ENCODE measurements at places on chromosomes 6 and 20.

DNA sequence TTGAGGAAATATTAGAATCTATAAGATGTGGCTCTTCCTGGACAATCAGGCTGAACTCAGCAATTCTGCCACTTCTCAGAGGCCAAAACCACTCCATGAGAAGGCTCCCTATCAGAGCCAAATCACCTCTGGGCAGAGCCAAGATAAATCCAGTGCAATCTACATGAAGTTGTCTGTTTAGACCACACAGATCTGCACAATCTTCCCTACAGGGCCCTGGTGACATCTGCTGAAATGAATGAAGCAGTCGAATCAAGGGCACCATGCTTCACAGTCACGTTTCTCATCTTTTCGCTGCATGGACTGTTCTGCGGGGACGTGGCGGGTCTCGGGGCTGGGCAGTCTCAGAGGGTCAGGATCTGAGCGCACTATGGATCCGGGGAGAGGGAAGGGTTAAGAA, 60.1 kb upstream of the CD93 start:
- DNase-seq: no peak

DNA sequence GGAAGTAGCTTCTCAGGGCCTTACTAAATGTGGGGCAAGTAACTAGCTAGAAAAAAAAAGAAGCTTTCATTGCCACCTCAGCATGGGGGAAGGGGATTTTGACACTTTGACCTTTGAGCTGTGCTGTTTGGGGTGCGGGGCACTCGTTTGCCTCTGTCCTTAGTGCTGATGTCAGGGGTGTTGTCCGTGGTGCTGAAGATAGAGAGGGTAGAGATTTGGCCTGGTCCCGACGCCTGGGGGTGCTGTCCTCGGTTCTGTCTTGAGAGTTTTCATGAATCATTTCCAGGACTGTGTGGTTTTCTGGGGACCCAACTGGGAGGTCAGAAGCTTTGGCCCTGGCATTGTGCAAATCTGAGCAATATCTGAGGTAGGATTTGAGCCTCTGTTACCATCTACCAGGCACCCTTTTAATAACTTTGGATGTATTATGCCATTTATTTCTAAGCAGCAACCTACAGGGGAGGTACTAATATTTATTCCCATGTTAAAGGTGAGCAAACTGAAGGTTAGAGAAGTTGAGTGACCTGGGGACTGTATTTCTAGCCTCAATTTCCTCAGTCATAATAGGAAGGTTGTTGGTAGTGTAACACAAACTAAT, 78.0 kb downstream of the DLGAP4 start:
- DNase-seq: no peak

GRCh38 chr6:52063584-52064344, 23.6 kb downstream of the PKHD1 start:
- DNase-seq: peak; percentile 21

DNA sequence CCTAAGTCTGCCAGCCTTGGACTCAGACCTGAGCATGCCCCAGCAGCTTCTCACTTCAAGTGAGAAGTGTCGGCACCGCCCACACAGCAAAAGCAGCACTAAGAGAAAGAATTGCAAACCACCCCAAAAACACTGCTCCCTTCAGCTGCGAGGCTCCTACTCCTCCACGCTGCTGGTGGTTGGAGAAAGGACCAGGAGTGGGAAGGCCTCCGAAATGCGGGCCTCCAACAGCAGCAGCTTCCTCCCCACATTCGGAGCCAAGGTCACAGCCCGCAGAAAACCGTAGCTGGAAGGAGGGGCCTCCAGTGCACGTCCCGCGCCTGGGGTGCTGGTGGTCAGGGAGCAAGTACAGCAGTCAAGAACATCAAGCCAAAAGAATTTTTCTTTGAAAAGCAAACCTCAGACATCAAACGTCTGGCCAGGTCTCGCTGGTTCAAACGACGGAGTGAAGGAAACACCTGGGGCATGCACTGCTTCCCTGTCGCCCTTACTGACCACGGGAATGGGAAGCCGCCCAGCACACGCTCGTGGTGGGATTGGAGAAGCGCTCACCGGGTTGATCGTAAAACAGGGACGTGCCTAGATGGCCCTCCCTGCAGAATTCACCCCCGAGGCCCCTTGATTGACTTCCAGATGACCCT, 185.6 kb upstream of the CST7 start:
- no peak for DNase-seq

DNA sequence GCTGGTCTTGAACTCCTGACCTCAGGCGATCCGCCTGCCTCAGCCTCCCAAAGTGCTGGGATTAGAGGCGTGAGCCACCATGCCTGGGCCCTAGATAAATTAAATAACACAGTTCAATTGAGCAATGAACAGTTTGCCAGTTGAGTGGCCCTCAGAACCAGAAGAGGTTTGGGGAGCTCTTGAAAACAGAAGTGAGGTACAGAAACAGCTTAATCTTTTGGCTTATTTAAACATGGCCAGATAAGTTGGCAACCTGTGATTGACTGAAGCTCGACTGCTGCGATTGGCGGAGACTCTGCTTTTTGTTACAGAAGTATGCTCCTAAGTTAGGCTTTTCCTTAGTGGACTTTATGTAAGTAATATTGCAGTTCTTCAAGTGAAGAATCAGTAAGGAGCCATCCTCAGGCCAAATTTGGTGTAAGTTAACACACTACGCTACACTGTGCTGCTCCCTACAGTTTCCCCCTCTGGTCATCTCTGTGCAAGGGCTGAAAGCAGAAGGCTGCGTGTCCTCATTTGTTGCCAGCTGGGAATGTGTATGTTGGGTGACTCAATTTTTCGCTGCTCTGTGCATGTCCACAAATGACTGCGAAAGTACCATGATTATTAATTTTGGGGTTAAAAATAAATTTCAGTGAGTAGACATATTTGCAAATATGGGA, 9.8 kb downstream of the XRN2 start:
- DNase-seq: no peak

DNA sequence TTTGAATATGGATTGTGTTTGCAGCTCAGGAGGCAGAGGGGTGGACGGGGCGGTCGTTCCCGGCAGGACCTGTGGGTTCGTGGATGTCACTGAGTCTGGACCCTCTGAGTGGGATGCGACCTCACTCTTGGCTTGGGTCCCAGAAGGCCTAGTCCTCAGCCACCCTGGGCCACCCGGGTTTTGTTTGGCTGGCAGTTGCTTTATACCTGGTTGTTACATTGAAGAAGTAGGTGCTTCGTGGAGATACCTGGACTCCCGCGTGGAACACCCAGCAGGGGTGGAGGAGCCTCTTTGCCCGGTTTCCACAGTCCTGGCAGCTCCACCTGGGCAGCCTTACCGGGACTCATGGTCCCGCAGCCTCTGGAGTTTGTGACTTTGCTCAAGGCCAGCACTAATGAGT, 405.1 kb downstream of the TAF4 start:
- no peak for DNase-seq

- no peak for DNase-seq
Measured at GRCh38 chr6:101758368-101758767, 364.9 kb downstream of the GRIK2 start.

- no peak for DNase-seq
Measured at GRCh38 chr20:37564388-37565133, 36.9 kb upstream of the BLCAP start.

DNA sequence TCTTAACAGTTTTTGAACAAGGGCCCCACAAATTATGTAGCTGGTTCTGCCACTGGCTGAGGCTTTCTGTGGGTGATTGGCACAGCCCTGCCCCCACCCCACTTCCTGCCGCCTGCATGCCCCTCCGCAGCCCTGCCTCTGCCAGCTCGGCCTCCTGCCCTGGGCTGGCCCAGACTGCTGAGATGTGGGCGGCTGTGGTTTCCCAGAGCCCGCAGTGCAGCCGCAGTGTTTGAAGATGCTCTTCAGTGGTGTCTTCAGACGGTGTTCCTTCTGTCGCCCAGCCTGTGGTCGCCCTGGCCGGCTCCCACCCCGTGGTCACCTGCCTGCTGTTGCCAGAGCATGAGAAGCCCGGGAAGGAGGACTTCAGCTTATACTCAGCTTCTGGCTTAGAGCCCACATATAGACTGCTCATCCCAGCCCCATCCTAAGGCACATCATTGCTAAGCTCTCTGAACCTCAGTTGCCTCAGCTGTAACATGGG, 154.3 kb downstream of the VEGFA start:
- DNase-seq: no peak

- DNase-seq: no peak
Measured at GRCh38 chr20:8309634-8310033, 177.6 kb downstream of the PLCB1 start.

- peak; percentile 23 for DNase-seq
Measured at GRCh38 chr6:37713529-37714119, 15.9 kb upstream of the MDGA1 start.

- no peak for DNase-seq
Measured at GRCh38 chr6:87687296-87687695, 14.7 kb downstream of the AKIRIN2 start.

DNA sequence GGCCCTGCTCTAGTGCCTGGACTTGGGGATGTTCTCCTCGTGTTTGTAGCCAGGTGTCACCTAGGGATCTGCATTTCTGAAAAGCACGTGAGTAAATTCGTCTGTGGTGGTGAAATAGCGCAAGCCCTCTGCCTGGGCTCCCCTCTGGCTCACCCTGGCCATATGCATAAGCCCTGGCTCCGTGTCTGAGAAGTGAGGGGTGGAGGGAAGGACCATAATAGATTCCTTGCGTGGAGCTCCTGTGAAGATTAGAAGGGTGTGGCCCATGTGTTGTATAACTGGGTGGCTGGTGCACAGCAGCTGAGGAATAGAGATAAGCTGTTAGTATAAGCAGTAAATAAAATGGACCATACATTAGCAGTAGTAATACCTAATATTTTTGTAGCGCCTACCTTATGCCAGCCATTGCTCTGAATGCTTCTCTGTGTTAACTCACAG, 4.8 kb downstream of the BCAS1 start:
- no peak for DNase-seq

- no peak for DNase-seq
Measured at GRCh38 chr20:23823111-23823510, 3.4 kb downstream of the CST2 start.

DNA sequence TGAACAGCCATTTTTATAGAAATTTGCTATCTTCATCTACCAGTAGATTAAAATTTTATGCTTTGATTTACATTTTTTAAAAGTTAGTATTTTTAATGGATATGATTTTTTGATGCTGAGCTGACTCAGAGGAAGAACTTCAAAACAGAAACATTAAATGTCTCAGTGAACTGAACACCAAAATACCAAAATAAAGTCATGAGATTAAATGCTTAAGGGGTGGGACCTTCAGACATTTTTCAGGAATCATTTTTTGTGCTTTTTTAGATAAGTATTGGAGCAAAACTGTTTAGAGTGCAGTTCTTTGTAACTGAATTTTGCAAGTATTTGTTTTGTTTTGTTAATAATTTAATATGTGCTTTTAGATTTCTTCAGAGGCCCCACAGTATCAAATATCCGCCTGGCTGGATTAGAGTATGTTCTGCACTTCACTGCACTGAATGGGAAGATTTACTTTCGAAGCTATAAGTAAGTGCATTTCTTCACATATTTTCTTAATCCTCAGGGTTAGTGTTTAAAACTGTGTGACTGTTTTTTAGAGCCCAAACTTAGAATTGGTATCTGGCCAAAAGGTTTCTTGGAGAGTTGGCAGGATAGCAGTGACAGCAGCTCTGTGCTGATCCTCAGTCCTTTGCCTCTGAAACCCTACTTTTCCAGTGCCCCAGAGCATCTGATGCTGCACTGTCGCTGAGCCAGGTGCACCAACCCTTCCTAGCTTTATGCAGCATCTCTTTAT, 33.7 kb downstream of the RPF2 start:
- DNase-seq: no peak

- DNase-seq: no peak
Measured at GRCh38 chr6:130811932-130812331, 15.3 kb upstream of the SMLR1 start.

DNA sequence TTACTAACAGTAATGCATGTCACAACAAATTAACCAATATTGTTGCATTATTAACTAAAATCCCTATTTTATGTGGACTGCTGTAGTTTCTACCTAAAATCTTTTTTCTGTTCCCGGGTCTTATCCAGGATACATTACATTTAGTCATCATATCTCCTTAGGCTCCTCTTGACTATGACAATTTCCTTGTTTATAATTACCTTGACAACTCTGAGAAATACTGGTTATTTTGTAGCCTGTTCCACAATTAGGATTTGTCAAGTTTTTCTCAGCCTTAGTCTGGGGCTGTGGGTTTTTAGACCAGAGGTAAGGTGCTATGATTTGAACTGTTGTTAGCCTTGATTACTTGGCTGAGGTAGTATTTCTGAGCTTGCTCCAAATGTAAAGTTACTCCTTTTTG, 3.7 kb downstream of the FBXO5 start:
- no peak for DNase-seq

DNA sequence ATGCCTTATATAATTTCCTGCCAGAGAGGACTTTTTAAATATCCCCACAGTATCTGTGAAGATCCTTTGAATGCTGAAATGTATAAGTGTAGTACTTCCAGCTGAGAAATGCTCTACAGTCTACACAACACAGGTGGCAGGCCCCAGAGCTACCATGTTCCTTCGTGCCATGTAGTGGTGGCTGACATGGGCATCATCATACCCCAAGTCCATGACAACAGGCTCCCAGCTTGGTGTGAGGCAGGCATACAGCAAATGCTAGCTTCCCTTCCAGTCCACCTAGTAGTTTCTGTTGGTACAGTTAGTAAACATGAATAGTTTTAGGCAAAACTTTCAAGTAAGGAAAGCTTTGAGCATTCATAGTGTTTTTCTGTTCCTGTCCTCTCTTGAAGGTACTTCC, 61.2 kb upstream of the EMILIN3 start:
- no peak for DNase-seq

DNA sequence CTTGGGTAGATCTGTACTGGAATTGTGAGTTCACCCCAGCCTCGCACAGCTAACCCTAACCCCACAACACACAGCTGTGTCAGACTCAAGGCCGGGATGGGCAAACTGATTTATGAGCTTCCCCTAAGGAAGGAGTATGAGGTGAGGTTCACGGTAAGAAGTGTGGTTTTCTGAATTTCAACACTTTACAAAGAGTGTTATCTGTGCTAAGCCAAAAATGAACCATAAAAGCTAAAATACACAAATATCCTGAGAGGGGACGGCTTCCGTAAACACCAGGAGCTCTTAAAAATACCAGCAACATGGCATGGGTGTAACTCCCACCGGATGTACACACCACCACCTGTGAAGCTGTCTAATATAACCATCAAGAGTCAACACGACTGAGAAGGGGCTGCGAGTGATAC, 101.2 kb downstream of the ATP9A start:
- DNase-seq: no peak

- no peak for DNase-seq
Measured at GRCh38 chr6:43861212-43861894, 91.3 kb downstream of the VEGFA start.

DNA sequence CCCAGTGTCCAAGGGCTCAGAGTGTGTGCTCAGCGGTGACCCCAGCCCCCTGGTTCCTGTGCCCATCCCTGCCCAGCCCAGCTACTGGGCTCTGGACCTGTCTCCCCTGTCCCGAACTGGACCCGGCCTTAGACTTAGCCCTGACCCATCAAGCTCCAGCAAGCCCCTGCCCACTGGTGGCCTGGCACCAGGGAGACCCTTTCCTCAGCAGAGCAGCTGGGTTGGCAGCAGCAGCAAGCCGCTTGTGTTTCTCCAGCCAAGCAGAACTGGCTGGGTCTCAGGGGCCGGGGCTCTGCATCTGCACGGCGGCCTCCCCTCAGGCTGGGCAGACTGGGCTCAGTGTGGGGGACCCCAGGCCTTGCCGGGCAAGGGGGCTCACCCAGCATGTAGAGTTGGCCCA, 801 bp downstream of the SPDEF start:
- DNase-seq: no peak

GRCh38 chr6:169751242-169752073, at the start of the genes DYNLT2 and ERMARD:
DYNLT2 (minus strand) TSS chr6:169751572; CDS start chr6:169751458, 114 bp downstream.
ERMARD (plus strand) TSS chr6:169751622; CDS start chr6:169751658, 36 bp downstream.
- DNase-seq: peak; percentile 88

GRCh38 chr6:107237992-107238660, 122.8 kb upstream of the BEND3 start:
- no peak for DNase-seq

Measured in T1000 (cell line).